ENCODE measurements at places on chromosomes 4 and X.

GRCh38 chrX:153728095-153728494 is 3.4 kb downstream of the ABCD1 start:
- DNase-seq: no peak

GRCh38 chr4:153082322-153083301 is 121.6 kb upstream of the TRIM2 start:
- DNase-seq: no peak

- peak; percentile 6 for DNase-seq
These were observed 21.2 kb downstream of the HERC3 start for GRCh38 chr4:88613417-88613875.

DNA sequence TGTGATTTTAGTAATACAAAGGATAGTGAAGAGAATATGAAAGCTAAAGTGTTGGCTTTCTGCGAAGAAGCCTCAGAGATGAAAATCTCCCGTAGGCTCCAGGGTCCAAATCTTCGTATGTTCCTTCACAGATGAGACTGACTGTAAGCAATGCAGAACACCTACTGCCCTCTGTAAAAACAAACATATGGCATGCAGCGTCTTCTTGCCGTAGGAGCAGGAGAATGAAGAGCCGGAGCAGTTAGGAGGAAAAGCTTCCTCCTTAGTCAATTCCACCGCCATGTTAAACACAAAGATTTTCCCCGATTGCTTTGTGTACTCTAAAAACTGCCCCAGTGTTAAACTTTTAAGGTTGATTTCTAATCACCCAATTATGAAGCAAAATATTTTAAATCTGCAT is 22.5 kb downstream of the RWDD4 start:
- no peak for DNase-seq

GRCh38 chr4:24973404-24973746 is 57.4 kb downstream of the LGI2 start:
- DNase-seq: no peak

- no peak for DNase-seq
These were observed 29.0 kb upstream of the SMAD1 start for GRCh38 chr4:145452447-145453162.

DNA sequence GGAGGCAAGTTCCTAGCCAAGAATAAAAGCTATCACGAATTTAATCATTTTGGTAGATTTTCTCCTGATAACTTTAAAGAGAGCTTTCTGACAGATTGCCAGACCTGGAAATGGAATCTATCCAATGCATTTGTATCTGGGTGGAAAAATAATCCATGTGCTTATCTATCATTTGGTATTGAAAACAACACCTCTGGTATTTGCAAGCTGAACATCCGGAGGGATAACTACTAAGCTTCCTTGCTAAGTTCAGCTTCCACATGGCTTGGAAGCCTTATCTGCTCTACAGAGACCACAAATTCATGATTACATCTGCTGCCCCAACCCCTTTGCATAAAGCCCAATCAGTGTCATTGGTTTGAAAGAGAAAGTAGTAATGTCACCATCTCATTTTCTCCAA is 230.7 kb downstream of the GPC3 start:
- no peak for DNase-seq

- DNase-seq: no peak
These were observed 28.5 kb downstream of the TRIM2 start for GRCh38 chr4:153232768-153233167.

DNA sequence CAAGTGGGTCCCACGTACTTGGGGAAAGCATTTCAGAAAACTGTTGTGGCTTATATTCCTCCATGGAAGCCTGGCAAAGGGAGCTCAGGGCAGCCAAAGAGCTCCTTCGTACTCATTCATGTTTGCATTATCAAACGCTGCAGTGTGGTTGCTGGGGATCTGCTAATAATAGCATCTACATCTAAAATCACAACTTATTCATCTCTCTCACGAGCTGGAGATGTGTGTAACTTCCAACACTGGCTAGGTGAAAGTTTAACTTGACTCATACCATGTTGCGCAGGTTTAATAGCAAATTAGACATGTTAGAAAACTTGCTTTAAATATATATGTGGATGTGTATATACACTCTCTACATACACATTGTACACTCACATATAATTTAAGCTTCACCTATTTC is 415.1 kb downstream of the AFF2 start:
- no peak for DNase-seq

DNA sequence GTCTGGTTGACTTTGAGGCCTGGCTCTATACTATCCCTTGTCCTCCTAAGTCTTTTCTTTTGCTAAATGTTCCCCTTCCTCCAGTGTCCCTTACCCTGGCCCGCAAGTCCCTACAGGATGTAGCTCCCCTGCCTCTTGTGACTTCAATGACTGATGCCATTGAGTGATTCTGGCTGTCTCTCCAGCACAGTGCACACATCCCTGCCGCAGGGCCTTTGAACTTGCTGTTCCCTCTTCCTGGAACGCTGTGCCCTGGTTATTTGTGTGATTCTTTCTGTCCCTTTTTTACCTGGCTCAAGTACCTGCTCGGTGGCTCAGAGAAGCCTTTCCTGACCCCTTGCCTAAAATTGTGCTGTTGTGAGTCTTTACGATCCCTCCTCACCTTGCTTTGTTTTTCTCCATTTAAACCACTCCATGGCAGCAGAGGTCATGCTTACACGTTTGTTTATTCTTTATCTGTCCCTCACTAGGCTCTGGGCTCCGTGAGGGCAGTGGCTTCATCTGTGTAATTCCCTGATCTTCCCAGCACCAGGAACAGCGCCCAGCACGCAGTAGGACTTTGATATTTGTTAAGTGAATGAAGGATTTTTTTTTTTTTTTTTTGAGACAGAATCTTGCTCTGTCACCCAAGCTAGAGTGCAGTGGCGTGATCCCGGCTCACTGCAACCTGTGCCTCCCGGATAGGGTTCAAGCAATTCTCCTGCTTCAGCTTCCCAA is 17.6 kb downstream of the MSX1 start:
- DNase-seq: no peak

GRCh38 chr4:25928379-25929297 is 14.6 kb downstream of the SMIM20 start:
- DNase-seq: no peak

- no peak for DNase-seq
These were observed 581.2 kb upstream of the IGFBP7 start for GRCh38 chr4:57691370-57691769.

DNA sequence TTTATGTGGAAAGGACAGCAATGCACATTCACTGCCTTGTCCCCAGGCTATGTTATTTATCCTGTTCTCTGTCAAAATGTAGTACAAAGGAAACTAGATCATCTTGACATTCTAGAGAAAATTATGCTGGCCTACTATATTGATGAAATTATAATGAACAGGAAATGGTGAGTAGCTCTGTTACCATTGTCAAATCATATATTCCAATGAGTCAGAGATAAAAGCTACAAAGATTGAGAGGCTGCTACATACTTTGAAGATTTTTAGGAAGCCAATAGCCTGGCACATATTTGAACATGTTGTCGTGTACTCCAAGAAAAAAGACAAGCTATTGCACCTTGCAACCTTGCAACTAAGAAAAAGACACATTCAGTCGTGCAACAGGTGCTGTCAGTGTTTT is 52.7 kb upstream of the TET2 start:
- DNase-seq: no peak

DNA sequence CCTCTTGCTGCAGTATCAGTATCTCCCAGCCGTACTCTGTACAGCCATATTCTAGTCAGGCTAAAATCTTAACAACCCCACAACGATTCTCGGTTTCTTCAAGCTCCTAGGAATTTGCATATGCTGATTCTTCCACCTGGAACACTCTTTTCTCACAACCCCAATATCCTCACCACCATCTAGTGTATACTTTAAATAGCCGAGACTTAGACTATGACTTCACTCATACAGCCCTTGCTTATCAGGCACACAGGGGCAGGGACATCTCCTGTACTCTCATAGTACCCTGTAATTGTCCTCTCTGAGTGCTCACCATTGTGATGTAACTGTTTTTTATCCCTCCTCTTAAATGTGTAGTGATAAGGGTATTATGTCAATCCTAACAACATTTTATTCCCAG is 2126.4 kb upstream of the TENM3 start:
- DNase-seq: no peak

DNA sequence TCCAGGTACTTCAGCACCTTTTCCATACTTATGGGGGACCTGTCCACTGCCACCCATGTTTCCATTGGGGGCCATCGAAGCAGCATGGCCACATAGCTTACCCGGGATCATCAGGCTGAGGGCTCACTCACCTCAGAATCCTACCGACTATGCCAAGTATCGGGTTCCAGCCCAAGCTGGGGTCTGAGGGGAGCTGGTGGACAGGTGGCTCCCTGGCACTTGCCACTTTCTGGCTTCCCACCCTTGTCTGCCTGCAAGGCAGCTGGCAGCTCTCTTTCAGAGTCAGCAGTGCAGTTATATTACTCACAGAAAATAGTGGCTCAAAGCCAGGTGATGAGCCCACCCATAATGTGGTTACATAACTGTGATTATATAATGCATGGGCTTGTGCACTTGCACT is 1153.8 kb downstream of the STIM2 start:
- no peak for DNase-seq

DNA sequence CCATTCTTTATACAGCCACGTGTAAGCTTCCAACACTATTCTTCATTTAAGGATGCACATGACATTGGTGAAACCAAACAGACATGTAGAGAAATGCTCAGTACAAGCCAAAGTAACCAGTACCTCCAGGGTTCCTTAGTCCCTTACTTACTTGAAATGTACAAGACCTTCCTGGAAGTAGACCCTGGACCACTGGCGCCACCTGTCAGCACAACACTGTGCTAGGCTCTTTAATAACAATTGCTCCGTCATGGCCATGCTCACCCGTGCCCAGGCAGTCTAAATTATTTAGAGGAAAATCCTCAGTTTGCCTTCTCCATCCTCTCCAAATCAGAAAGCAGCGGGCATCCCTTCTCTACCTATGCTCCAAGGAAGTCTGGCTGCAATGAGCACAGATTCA is 52.7 kb downstream of the ADGRA3 start:
- no peak for DNase-seq

GRCh38 chr4:147822128-147822527 is 90.2 kb downstream of the ARHGAP10 start:
- no peak for DNase-seq

GRCh38 chr4:173466101-173466500 is 63.9 kb downstream of the HAND2 start:
- no peak for DNase-seq

GRCh38 chr4:109629775-109630174 is 69.7 kb downstream of the MCUB start:
- no peak for DNase-seq

GRCh38 chrX:139106069-139106468 is 394.6 kb upstream of the FGF13 start:
- DNase-seq: no peak

DNA sequence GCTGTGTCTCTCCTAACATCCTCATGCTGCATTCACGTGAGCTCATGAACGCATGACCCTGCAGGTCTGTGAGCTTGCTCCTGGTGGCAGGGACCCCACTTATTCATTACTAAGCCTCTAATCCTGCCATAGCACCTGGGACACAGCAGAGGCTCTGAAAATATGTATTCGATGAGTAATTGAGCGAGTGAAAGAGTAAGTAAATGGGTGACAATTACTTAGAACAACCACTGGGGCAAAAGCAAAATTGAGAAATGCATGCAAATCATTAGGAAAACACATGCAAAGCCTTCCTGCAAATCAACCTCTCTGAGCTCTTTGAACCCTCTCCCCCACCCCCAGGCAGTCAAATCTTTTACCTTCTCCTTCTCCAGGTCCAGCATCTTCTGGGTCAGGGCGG is 23.6 kb upstream of the C4orf50 start:
- no peak for DNase-seq

DNA sequence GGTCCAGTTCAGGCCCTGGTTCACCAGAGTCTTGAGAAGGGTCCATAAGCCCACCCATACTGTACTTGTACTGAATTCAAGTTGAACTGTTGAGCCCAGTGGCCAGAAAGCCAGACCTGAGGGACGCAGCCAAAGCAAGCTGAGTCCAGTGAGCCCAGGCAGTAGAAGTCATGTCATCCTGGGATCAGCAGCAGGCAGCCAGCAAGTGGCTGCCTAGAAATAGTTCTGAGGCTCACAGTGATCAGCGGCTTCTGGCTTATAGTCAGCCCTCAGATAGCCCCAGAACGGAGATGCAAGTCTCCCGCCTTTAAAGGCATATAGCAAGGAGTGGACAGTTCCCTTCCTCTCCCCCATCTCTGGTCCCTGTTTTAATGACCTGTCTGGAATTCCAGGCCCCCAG is 347.1 kb downstream of the FBXW7 start:
- DNase-seq: no peak

GRCh38 chr4:94346541-94346940 is 3.9 kb upstream of the HPGDS start:
- no peak for DNase-seq

GRCh38 chrX:115490814-115491213 is 70.2 kb upstream of the PLS3 start:
- DNase-seq: no peak

DNA sequence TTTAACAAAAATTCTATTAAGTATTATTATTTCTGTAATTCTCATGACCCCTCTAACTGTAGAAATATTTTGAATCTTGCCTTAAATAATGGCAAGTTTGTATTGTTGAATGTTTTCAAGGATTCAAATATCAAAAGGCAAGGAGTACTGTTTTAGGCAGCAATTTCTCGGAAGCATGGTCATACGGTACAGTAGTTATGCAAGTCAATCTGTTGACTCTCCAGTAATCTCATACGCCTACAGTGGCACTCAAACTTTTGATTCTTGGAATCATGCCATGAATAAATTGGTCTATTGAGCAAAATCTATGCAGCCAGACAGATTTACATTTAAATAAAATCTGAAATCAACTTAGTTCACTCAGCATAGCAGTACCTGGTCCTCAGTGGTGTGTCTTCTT is 139.6 kb upstream of the FAM47C start:
- no peak for DNase-seq

DNA sequence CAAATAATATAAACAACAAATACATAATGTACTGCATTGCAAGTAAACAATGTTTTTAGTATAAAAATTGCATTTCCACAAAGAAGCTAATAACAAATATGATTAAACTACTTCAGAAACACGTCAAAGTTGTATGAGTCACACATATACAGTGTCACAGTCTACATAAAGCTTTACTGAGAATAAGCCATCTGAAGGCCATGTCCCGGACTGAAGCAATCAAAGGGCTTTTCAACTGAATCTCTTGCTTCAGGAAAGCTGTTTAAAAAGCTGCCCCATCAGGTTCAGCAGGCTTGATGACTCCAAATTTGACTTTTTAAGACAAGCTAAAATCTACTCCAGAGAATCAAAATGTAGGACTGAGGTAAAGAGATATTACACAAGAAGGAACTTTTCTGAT is 1476.8 kb downstream of the ADGRL3 start:
- DNase-seq: no peak

- DNase-seq: no peak
These were observed 3.1 kb upstream of the ZFX start for GRCh38 chrX:24146283-24146949.

- DNase-seq: no peak
These were observed 3.9 kb upstream of the TTC29 start for GRCh38 chr4:146949559-146949958.

- DNase-seq: no peak
These were observed 300.5 kb upstream of the LCORL start for GRCh38 chr4:18321956-18322530.

GRCh38 chr4:153223930-153224329 is 19.7 kb downstream of the TRIM2 start:
- DNase-seq: no peak

Data from stimulated activated naive CD4-positive, alpha-beta T cell treated with Interleukin-2 at 50 U/mL for 16 hours (primary cell).